ENCODE measurements at places on chromosomes 2 and 18.

- no peak for DNase-seq
Observed at GRCh38 chr18:50686409-50686808, 126.5 kb downstream of the MAPK4 start.

- no peak for DNase-seq
Observed at GRCh38 chr2:189127756-189128155, 51.8 kb downstream of the COL5A2 start.

DNA sequence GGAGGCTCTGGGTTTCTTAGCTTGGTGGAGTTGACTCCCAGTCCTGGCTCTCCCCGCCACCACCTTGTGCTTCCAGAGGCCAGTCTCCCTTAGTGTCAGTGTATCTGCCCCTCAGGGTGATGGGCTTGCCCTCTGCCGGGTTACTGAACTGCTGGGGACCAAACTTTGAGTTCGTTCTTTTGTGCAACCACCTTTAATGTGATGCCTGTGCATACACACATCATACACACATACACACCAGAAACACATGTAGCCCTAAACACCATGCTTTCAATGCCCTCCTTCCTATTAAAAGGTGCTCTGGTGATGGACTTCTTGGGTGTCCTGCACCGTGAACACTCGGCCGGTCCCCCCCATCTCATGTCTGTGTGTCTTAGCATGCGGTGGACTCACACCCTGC lies 315.1 kb upstream of the EPAS1 start:
- DNase-seq: no peak

GRCh38 chr2:238726670-238727584 lies 121.0 kb upstream of the TWIST2 start:
- no peak for DNase-seq

DNA sequence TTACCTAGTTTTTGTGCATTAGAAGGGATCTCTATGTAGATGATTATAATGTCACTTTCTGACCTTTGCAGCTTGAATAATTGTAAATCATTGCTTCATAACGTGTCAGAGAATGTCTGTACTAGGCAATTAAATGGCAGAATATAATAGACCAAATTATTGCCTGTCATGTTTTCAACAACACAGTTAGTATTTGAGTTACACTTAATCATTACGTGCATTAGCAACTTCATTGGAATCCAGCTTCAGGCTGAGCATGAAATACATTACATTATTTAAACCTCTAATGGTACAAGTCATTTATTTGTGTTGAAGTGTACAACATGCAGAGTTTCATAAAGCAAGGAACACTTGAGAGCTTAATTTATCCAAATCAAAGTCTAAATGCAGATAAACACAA lies 48.0 kb downstream of the ZNF407 start:
- no peak for DNase-seq

DNA sequence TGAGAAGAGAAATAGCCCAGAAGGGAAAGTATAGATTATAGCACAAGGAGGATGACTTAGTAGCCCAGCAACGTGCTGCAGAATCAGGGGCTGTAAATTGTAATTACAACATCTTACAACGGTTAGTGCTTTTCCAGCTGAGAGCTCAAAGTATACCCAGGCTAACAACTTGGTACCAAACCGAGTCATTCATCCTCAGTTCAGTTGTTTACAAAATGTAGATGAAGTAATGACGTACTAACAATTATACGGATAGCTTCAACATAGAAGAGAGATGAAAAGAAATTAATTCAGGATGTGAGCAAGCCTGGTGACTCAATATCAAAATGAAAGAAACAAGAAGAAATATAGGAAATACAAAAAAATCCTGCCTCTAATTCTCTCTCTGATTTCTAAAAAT lies 99.2 kb downstream of the DYNAP start:
- DNase-seq: no peak

- no peak for DNase-seq
Observed at GRCh38 chr18:27871726-27872125, 305.2 kb downstream of the CDH2 start.

DNA sequence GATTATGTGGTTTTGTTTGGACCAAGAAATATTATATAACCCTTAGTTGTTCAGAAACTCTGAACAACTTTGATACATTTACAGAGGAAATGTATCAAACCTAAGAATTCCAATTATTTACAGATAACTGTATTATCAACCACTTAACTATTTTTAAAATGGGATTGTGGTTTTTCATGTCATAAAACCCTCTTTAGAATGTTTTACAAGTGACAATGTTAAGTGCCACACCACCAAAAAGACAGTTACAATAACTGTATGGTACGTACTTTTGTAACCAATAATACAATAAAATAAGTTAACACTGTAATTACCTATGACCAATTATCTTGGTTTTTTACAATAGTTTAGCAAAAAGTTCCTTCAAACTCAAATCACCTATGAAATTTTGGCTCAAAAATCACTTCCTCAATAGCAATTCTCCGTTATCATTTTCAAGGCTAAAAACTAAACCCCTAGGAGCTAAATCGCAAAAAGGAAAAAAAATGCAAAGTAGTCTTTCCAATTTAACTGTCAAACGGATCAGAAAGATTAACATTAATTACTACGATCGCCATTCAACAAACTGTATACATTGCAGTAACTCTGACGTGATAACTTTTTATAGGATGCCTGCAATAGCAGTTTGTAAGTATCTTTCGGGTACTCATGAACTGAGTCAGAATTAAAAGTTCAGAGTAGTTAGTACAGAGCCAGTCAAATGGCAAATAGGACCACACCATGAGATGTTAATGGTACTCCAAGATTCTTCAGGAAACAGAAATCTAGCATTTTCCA lies 1.5 kb downstream of the ROCK1 start:
- no peak for DNase-seq

DNA sequence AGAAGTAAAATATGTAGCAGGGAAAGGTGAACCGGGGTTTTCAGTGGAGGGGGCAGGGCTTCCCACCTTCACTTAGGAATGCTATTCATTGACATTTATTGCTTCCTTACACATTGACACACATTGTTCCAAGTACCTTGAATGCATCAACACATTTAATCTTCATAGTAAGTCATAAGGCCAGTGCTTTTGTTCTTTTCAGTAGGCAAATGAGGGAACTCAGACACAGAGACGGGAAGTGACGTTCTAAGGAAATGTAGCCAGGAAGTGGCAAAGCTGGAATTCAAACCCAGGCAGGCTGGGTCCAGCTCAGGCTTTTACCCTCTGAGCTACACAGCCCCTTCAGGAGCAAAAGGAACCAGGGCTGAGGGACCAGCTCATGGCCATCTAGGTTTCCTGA lies 20.7 kb downstream of the BMP10 start:
- no peak for DNase-seq

DNA sequence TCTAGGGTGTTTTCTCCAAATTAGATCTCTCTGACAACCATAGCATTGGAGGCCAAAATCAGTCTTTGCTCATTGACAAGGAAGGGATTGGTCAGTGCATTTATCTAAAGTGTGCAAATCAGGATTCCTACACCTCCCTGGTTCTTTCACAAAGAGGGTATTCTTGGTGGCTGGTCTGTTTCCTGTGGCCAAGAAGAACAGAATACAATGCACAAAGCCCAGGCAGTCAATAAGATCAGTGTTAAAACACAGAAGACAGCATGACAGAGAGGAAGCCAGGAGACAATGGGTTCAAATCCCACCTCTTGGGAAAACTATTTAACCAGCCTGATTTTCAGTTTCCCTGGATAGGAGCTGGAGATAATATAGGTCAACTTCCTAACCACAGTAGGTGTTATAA lies 46.1 kb upstream of the THOC1 start:
- DNase-seq: no peak

- no peak for DNase-seq
Observed at GRCh38 chr2:6452702-6453481, 412.8 kb downstream of the CMPK2 start.

DNA sequence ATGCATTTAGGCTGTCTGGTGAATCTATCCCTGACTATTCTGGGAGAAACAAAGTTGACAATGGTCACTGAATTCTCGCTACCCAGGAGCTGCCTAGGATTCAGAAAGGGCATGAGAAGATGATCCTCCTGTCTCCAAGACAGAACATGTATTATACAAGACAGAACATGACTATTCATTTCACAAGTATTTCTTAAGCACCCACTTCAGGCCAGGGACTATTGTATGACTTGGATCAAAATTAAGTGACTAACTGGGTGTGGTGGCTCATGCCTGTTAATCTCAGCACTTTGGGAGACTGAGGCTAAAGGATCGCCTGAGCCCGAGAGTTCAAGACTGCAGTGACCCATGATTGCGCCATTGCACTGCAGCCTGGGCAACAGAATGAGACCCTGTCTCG lies 235.8 kb upstream of the RAB12 start:
- no peak for DNase-seq

GRCh38 chr18:41543815-41544214 lies 411.2 kb upstream of the PIK3C3 start:
- no peak for DNase-seq

GRCh38 chr2:239272626-239273025 lies 128.2 kb downstream of the HDAC4 start:
- DNase-seq: no peak

- DNase-seq: no peak
Observed at GRCh38 chr2:110793034-110793433, 60.7 kb downstream of the ACOXL start.

GRCh38 chr2:48454504-48454903 lies 75.5 kb upstream of the STON1 start:
- peak; percentile 51 for DNase-seq

DNA sequence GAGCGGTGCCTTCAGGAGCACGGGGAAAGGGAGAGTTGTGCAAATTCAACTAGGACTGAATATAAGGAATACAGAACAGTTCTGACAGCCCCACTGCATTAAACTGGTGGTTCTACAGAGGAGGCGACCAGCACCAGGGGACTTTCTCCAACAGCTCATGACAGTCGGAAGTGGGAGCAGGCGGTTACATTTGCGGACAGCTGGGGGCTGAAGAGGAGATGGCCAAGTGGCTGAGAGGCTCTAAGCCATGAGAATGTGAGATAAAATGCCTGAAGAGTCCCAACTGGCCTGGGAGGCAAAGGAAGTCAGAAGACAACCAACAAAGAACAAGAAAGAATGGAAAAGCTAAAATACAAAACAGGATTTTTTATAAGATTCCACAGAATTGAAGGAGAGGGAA lies 141.3 kb downstream of the L3MBTL4 start:
- no peak for DNase-seq

- DNase-seq: no peak
Observed at GRCh38 chr2:129934044-129934822, 45.2 kb upstream of the RAB6C start.

- no peak for DNase-seq
Observed at GRCh38 chr2:208686665-208687064, 280.1 kb downstream of the PTH2R start.

GRCh38 chr2:202299712-202300111 lies 34.1 kb downstream of the NOP58 start:
- DNase-seq: no peak

DNA sequence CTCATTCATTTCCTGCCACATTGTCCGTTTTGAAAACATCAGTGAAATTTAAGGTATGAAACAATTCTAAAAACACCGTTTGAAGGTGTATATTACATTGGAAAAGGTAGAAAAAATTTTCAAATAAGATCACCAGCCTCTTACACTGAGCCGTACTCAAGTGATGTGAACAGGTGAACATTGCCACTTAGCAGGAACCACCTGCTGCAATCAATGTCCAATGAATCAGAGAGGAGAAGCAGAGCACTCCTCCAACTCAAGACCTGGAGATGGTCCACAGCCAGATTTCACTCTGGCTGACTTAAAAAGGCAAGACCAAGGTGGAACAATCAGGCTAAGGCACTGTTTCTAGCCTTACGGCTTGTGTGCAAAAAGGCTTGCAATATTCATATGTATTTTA lies 110.3 kb upstream of the TTN start:
- no peak for DNase-seq

DNA sequence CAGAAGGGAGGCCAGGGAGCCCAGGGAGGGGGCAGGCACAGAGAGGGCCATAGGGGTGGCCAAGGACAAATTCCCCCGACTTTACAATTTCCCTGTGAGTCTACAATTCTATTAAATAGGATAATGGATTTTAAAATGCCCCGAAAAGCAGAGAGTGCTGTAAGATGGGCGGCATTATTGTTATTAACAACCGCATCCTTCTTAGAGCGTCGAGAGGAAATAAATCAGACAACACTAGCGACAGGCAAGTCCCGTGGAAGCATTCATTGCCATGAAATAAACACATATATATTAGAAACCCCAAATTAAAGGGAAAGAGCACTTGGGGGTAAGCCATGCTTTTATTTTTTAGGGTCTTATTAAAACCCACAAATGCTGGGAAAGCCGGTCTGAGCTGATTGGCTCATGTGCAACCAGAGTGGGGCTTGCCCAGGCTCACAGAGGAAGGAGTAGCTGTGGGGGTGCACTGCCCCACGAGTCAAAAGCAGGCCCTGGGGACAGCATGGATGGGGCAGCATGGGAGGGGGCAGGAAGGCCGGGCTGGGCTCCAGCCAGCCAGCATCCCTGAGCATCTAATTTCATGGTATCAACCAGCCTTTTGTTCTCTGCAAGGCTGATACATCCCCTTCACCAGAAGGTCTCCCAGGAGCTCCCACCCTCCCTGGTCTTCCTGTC lies 187.1 kb downstream of the CELF4 start:
- no peak for DNase-seq

DNA sequence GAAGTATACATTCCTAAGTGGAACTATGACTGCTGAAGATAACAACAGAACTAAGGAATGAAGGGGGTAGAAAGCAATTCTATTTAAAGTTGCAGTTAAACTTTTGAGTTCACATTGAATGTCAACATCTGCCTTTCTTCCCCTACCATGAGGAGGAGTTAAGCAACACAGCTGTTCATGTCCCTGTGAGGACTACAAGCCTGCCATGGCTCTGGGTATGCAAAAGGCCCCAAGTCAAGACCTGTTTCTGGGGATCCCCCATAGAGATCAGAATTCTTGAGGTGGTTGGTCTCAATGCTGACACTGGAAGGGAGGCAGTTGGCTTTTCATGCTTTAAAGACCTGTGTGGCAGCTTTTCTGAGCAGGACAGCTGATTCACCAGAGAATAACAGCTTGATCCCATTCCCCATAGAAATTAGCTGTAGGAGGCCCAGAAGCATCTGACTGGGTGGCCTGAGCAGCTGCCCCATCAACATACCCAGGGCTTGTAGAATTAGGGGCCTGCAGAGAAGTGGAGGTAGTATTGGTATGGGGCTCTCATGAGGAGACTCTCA lies 131.0 kb downstream of the SETBP1 start:
- no peak for DNase-seq

GRCh38 chr18:24268784-24269550 lies 128.7 kb downstream of the OSBPL1A start:
- no peak for DNase-seq

All from CD14-positive monocyte (primary cell).